ENCODE measurements at places on chromosomes 7 and 10.

DNA sequence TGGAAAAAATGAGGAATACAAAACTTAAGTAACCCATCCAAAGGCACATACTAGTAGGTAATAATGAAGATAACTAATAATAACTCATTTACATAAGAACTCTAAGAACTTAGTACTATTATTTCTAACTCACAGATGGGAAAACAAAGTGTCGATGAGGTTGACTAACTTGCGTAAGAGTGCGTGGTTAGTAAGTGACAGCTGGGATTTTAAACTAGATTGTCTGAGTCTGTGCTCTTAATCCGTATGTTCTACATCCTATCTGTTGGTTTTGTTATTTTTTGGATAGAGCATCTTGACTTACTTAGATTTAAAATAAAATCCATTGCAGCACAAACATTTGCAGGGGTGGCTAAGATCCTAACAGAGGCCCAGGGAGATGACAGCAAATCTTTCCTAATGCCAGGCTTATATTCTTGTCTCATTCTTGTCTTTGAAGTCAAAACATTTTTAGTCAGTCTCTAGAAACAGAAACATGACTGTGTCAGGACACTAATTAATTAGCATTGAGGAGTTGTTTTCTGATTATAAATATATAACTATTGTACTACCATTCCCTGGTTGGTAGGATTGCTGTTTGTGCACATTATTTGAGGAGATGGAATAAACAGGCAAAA lies 11.7 kb downstream of the RPA3 start:
- DNase-seq = no peak

- DNase-seq = no peak
These were observed 115.9 kb downstream of the GPR85 start for GRCh38 chr7:112970771-112971170.

GRCh38 chr10:118844731-118845521 lies 90.2 kb upstream of the CACUL1 start:
- DNase-seq = no peak

DNA sequence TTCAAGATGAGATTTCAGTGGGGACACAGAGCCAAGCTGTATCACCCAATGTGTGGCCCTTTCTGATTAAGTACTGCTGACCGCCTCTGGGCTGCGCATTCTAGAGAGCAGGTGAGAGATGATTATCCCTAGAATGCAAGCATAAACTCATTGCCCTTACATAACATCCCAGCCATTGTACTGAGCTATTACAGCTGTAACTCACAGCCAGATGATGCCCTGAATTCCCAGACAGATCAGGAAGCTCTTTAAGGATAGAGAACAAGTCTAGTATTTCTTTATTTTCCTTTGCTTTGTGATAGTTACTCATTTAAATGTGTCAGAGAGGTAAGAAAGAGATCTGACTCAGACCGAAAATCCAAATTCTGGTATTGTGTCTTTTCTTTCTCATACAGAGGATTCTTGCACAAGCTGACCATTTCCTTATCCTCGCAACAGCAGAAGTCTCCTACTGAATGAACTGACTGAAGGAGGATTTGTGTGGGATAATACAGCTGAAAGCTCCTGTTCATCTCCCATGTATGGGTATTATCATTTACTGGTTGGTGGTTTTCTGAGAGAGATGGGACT lies 58.4 kb downstream of the ZNF22 start:
- no peak for DNase-seq

DNA sequence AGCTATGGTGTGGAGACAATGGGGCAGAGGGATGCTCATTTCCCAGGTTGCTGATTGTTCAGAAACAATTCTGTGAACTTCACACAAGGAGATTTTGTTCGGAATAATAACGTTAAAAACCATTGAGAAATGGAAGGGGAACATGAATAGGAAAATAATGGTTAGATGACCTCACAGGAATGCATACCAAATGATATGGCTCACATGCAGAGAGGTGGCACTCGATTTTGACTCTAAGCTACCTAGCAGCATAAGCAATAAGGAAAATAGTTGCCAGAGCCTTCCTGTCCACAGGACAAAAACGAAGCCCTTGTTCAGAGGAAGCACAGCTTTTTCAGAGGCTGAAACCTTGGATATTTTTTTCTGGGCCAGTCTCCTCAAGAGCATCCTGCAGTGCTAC lies 293.1 kb downstream of the ZEB1 start:
- no peak for DNase-seq

DNA sequence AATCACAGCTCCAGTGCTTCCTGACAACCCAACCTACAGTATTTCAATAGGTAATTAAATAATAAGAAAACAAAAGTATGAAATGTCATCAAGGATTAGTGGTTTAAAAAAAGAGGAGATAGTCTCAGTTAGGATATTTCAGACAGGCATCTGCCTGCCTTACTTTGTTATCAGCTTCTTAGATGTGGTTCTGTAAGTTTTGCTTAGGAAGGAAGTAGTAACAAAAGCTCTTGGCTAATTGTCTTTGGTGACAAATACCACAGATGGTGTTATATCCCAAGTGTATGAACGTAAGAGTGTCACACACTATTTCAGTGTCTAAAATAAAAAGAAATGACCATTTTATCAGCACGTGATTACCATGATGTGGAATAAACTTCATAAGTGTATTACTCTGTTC lies 9.8 kb upstream of the ACTA2 start:
- no peak for DNase-seq

All from activated naive CD4-positive, alpha-beta T cell treated with Interleukin-2 at 50 U/mL for 16 hours (primary cell).